Activated CD8-positive, alpha-beta memory T cell treated with anti-CD3 and anti-CD28 coated beads for 24 hours (primary cell): ENCODE measurements at places on chromosomes 4 and X.

DNA sequence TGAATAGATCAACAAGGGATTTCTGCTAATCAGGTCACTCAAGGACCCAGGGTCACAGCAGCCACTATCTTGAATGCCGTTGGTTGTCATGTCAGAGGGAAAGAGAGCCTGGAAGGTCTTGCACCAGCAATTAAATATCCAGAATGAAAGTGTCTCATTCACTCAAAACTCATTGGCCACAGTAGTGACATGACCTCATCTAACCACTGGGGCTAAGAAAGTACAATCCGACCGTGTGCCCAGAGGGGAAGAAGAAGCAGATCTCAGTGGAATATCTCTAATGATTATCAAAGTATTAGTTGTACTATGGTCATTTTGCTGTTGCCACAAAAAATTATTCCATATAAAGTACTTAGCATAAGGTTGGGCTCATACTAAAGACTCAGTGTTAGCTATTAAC lies 210.0 kb downstream of the QDPR start:
- no peak for DNase-seq

DNA sequence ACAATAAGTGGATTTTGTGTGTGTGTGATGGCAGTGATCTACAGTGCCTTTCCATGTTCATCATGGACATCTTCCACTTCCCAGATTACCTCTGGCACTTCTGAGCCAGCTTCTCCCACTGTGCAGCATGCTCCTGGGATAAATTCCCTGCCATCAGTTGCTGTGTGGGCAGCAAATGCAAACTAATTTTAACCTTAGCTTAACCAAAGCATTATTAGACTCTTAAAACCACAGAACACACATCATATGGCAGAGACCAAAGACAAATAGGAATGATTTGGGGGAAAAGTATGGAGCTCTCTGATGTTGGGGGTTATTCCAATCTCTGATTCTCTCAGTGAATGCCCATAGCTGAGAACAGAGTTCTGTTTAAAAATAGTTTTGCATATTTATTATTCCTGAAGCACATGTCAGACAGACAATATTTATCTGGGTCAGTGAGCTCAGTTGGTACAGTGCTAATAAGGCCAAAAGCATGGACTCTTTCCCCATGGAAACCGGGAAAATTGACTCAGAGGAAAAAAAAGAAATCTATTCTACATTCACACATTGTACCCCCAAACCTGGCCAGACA lies 567.4 kb downstream of the IQCM start:
- DNase-seq = no peak

- DNase-seq = no peak
These were observed 184.2 kb upstream of the CTSO start for GRCh38 chr4:156137679-156138473.

GRCh38 chrX:106499473-106499872 lies 112.3 kb upstream of the RADX start:
- DNase-seq = no peak

DNA sequence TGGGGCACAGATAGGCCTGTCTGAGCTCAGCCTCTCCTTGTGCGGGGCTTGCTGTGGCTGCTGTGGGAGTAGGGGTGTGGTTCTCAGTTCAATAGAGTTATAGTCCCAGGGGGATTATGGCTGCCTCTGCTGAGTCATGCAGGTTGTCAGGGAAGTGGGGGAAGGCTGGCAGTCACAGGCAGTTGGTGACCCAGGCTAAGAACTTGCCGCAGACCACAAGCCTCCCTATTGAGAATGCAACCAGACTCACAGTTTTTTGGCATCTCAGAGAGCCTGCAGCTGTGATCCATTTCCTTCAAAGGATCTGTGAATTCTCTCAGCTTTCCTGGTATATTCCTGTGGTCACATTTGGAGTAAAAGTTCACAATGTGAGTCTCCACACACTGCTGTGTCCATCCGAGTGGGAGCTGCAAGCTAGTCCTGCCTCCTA lies 364.9 kb downstream of the ZNF674 start:
- no peak for DNase-seq
